ENCODE measurements at places on chromosomes 6 and 20.

GRCh38 chr20:47031821-47032220 lies 137.2 kb downstream of the EYA2 start:
- DNase-seq: no peak

DNA sequence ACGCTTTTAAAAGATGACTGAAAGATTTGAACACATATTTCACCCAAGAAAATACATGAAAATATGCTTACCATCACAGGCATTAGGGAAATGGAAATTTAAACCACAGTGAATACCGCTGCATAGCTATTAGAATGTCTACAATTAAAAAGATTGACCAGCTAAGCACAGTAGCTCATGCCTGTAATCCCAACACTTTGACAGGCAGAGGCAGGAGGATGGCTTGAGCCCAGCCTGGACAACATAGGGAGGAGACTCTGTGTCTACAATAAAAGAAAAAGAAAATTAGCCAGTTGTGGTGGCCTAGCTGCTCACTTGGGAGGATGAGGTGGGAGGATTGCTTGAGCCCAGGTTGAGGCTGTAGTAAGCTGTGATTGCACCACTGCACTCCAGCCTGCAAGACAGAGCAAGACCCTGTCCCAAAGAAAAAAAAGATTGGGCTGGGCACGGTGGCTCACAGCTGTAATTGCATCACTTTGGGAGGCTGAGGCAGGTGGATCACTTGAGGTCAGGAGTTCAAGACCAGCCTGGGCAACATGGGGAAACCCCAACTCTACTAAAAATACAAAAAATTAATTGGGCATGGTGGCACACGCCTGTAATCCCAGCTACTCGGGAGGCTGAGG lies 163.7 kb upstream of the AKAP12 start:
- no peak for DNase-seq

DNA sequence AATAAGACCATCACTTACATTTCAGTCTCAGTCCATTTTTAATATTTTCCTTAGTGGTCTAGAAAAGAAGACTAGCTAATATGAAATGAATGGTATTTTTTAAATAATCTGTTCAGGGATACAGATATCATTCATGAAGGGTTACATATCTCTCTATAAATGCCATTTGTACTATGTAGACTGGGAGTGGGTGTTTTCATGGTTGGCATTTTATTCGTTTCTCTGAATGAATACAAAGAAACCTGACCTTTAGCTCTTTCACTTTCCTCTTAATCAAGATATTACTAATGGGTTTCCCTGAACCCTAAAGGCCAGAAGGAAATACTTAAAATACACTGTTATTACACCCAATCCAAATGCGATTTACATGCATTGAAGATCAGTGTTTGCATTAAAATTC lies 788.9 kb downstream of the TBC1D32 start:
- no peak for DNase-seq

DNA sequence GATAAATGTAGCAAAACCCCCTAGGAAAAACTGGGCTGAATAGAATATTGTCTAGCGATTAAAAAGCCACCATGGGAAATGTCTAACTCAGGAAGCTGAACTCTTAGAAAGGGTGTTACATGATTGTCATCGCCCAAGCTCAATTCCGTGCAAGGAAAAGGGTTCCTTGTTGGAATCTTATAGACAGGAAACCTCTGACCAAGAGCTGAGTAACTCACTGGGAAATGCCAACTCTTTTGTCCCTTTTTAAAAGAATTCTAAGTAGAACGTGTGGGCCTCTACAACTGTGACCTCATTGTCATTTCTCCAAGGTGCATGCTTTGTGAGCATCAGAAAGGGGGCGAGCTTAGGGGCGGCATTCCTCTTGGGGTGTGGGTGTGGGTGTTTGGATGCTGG lies 88.1 kb downstream of the SYNJ2 start:
- no peak for DNase-seq

- DNase-seq: no peak
Measured at GRCh38 chr6:81381382-81381916, 371.0 kb downstream of the TENT5A start.

DNA sequence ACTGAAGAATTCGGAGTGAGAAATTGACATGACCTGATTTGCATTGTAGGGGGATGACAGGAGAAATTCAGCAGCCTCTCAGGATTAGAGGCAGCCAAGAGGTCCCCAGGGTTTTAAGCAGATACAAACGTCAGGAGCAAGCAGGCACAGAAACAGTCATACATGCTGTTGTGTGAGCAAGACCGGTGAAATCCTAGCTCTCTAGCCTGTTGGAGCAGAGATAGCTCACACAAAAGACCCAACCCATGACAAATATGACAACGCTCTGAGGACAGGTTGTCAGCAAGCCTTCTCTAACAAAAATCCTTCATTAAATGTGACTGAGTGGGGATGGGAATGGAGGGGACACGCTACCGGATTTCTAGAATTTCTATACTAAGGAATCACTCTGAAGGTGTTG lies 23.0 kb upstream of the AKAP12 start:
- no peak for DNase-seq

DNA sequence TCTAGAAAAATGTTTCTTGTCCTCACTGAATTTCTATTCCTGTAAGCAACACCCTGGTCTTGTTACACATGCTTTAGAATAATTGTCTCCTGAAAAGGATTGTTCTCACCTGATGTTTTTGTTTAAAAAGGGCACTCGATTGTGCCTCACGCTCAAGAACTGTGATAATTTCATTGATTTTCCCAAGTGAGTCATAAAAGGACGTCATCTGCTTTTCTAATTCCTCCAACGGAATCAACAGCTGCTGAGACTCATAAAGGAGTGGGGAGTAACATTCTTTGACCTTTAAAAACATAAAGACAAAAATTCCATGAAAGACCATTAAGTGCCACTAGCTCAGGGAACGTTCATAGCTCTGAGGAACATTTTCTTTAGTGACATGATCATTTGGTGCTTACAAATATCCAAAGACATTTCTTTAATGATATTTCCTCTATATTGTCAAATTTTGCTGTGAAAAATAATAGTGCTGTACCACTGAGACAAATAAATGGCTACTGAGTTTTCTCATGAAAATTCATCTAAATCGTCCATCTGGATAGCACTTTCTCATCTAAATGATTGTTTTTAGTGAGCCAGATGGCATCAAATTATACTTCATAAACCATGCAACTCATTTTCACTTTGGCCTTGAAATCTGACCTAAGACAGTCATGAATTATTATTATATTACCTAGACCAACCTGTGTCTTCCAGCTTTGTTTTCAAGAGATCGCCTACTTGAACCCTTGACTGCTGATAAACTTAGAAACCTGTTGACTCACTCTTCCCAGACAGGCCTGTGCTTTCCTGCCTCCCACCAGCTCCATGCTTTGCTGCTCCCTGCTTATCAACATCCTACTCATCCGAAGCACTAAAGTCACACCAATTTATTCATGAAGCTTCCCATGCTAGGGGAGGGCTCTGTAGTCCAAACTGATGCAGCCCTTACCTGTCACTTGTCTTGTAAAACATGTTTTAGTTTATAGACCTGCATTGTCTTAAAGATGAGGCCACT lies 178.2 kb downstream of the SYNE1 start:
- DNase-seq: no peak

- no peak for DNase-seq
Measured at GRCh38 chr6:135173989-135174484, 7.1 kb upstream of the MYB start.

DNA sequence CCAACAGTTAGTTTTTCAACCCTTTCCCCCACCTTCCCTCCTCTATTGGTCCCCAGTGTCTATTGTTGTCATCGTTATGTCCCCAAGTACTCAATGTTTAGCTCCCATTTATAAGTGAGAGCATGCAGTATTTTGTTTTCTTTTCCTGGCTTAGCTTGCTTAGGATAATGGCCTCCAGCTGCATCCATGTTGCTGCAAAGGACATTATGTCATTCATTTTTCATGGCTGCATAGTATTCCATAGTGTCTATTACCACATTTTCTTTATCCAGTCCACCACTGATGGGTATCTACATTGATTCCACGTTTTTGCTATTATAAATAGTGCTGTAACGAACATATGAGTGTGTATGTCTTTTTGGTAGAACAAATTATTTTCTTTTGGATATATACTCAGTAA lies 55.3 kb upstream of the HIVEP1 start:
- DNase-seq: no peak

- DNase-seq: no peak
Measured at GRCh38 chr6:105504706-105505105, 101.8 kb upstream of the PREP start.

DNA sequence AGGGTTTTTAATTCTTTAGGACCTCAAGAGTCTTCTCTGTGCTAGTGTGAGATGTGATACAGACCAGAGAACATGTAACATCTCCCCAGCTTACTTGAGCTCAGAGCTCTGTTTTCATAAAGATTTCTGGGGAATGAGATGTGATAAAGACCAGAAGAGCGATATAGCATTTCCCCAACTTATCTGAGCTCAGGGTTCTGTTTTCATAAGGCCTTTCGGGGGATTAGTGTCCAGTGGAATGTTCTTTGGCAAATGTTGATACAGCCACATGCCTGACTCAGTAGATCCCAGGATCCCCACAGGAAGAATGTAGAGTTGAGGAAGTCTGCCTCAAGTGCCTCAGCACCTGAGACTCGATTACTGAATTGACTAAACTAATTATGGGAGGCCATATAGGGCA lies 18.7 kb upstream of the TOP1 start:
- DNase-seq: no peak

- no peak for DNase-seq
Measured at GRCh38 chr6:168632694-168633093, 191.7 kb downstream of the SMOC2 start.

- DNase-seq: no peak
Measured at GRCh38 chr6:12423832-12424231, 133.7 kb downstream of the EDN1 start.
